ENCODE measurements at places on chromosomes 2 and 18. TPM values are rescaled to one million over a fixed set of nuclear protein-coding genes. Genes with fewer than 3 reads are reported as not detected.

Gene SERPINB2
- total RNA-seq: 1.2 TPM

DNA sequence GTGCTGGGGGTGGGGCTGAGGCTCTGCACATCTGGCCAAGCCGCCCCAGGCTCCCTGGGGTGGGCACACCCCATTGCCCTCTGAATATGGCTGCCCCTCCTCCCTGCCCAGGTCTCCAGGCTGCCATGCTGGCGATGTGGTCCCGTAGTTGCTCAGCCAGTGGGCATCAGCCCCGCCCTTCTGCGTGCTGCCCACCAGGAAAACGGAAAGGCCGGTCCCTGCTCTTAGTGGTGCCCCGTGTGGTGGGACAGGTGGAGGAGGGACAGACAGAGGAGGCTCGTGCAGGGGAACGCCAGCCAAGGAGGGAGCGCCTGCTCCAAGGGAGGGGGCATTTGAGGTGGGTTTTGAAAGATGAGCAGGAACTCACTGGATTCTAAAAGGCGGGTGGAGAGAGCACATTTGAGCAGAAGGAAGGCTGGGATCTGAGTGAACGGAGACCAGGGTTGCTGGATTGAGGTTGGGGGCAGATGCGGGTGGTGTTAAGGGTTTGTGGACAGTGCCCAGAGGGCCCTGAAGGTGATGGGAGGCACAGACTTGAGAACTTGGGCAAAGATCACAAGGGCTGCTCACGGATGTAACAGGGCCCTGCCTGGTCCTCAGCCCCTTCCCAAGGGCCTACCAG, 6.7 kb upstream of the B3GNT7 start:
- peak; percentile 5 for ATAC-seq

- ATAC-seq: no peak
Observed at GRCh38 chr2:210429403-210430137, 47.0 kb downstream of the LANCL1 start.

DNA sequence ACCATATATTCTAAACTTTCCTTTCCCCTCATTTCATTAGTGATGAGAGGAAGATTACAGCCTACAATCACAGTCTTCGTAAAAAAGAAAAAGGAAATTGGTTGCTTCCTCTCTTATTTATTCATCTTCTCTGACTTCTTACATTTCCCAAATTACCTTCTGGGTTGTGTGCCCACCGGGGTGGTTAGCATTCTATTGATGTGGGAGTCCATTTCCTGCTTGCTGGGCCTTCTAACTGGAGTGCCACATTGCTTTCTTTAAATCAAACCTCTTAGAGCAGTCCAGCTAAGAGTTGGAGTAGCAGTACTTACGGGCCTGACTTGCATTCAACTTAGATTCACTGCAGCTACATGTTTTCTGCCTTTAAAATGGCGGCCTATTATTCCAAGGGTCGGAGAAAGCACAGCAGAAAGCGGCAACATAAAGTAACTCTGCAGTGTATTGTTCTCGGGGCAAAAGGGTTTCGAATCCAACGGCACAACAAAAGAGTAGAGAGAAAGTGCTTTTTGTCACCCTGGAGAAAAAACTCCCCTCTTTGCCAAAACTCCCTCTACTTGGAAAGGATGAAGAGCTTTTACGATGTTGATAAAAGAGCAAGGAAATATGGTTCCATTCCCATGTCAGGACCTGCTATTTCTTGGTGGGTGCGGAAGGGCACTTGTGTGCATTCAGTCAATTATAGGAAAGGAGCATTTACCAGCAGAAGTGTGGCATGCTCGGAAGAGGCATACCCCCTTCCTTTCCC, 110.6 kb upstream of the DLX2 start:
- no peak for ATAC-seq

Measured in gastroesophageal sphincter (tissue), 4 donors.